ENCODE measurements at places on chromosomes 13 and 19.

DNA sequence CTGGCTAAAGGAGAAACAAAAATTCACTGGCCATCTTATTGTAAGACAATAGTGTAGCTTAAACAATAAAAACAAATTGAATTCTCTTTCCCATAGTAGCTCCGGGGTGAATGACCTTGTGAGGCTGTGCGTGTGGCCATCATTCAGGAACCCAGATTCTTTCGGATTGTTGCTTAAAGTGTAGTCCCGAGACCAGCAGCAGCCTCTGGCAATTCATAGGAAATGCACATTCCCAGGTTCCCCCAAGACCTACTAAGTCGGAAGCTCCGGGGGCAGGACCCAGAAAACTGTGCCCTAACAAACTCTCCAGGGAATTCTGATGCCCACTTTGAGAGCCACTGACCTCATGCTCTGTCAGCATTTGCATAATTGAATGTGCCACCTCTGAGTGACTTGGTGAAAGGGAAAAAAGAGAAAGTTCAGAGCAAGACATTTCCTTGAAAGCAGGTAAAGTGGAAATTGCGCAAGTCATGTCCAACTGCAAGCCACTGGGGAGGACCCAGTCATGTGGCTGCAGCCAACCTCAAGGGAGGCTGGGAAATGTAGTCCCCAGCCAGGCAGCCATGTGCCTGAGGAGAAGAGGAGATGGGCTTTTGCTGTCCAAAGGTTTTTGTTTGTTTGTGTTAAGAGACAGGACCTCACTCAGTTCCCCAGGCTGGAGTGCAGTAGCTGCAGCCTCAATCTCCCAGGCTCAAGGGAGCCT is 50.7 kb upstream of the PNMA8B start:
- peak; percentile 66 for DNase-seq

GRCh38 chr19:33507021-33507956 is 14.3 kb downstream of the PEPD start:
- DNase-seq = no peak

DNA sequence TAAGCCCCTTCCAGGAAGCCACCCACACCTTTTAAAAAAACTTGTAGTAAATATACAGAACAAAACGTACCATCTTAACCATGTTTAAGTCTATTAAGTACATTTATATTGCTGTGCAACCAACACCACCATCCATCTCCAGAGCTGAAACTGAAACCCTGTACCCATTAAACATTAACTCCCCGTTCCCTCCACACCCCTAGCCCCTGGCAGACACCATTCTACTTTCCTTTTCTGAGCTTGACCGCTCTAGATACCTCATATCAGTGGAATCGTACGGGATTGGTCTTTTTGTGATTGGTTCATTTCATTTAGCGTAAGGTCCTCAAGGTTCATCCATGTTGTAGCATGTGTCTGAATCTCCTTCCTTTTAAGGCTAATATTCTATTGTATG is 13.0 kb upstream of the SPATA13 start:
- DNase-seq = no peak

DNA sequence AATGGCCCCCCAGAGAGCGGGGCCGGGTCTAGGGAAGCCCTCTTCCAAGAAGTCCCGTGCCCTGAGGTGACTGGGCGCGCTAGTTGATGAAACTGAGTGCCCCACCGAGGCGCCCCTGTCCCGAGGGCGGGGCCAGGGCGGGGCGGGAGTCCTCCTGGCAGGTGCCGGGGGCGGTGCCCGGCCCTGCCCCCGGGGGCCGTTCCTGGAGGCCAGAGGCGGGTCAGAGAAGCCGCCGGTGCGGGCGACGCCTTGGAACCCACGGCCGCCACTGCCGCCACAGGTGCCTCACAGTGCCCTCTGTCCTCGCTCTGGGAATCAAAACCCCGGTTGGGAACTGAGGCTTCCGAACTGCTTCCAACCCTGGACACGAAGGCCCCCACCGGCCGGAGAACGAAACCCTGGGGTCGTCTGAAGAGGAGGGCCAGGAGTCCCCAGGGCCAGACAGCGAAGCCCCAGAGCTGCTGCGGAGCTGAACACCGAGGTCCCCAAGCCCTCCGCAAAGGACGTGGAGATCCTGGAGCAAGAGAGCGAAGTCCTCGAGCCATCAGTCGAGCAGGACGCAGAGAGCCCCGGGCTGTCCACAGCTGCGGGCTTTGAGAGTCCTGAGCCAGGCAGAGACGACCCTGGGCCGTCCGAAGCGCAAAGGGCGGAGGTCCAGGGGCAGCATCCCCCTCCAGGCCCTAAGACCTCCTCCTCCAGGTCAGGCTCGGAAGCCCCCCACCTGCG is at the start of gene MISP3:
Gene MISP3, plus strand, starts transcription at position 252 of the 726 bp plus-strand sequence. CDS start 524 bp downstream, outside the sequence.
- peak; percentile 30 for DNase-seq

GRCh38 chr13:99527301-99527700 is 26.0 kb downstream of the TM9SF2 start:
- no peak for DNase-seq

GRCh38 chr13:33751151-33751550 is 66.8 kb upstream of the RFC3 start:
- DNase-seq = no peak

DNA sequence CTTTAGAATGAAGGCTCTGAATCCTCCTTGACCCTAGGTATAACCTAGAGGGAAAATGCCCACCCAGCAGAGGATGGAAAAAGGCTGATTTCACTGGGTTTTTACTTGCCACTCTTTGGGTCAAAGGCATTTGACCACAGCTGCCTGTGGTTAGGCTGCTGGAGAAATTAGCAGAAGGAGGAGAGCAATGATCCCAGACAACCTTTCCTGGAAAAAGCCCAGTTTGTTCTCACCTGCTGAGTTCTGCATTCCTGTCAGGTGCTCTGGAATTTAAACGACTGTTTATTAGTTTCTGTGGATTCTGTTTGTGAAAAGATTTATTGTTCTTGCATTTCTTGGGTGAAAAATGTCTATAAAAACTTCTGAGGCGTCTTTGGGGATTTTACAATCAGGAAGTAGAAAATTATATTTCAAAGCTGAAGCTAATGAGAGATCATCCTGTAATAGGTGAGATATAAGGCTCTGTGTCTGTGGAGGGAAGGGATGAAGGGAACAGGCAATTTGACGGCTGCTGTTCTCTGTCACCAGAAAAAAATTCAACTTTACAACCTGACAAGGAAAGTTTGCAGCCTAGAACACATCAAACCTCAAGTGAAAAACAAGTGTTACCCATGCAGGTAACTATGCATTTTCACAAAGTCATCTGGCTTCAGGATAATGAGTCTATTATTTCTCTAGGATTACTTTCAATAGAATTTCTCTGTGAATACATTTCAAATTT is 519.7 kb downstream of the DIAPH3 start:
- no peak for DNase-seq

DNA sequence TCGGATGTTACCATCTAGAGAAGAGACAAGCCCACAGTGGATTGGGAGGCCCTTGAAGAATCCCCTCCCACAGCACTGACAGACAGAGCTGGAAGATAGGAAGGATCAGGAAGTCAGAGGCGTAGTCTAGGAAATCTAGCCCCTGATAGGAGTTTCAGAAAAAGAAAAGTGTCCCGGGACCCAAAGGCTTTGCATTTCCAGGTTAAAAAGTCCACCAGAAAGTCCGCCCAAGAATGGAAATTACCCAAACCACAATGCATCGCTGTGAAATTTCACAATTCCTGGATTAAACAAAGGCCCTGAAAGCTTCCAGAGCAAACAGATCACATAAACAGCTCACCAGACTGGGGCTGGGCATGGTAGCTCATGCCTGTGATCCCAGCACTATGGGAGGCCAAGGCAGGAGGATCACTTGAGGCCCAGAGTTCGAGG is 146.9 kb downstream of the KDM4B start:
- DNase-seq = no peak

DNA sequence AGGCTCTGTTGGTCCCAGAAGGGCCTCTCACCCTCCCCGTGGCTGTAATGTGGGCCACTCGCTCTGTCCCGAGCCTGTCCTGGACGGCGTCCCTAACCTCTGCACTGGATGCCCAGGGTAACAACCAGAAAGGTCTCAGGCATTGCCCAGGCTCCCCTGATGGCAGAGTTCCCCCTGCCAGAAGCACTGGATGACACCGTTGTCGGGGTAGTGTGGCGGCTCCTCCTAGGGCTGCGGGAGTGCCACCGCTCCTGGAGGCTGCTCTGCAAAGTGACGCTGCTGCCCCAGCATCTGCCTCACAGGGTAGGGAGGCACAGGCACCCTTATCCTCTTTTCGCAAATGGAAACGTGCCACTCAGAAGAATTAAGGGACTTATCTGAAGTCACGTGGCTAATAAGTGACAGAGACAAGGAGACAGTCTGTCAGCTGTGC is 32.0 kb downstream of the MPHOSPH8 start:
- no peak for DNase-seq

DNA sequence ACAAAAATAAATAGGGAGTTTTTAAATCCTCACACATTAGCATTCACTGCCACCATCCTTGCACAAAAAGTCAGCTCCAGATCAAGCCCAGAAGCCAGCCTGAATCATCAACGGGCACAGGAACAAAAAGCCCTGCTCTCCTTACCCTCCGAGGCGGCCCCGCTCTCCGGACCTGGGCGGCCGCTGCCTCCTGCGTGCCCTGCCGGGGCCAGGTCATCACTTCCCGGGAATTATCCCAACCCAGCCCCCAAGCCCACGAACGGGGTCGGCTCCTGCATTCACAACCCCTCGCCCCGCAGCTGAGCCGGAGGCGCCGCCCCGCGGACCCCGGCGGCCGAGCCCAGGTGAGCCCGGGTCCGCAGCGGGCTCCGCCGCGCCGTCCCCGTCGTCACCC is 754 bp downstream of the DNAJB1 start:
- DNase-seq = no peak

DNA sequence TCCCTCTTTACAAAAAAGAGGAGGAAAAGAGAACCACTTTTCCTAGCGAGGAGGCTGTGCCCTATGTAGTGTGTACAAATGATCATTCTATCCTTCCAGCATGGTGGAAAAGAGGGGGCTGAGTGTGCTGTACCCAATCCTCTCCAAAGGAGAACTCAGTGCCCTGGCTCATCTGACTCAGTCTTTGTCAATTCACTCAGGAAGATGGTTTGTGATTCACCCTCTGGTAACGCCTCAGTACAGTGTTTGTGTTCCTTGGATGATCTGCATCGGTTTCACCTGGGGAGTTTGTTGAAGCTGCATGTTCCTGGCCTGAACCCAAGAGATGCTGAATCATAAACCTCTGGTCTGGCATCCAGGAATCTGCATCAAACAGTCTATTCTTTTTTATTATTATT is 18.3 kb upstream of the ENOX1 start:
- DNase-seq = peak; percentile 69

- DNase-seq = no peak
Observed at GRCh38 chr19:38784224-38784623, 4.8 kb upstream of the LGALS7B start.

DNA sequence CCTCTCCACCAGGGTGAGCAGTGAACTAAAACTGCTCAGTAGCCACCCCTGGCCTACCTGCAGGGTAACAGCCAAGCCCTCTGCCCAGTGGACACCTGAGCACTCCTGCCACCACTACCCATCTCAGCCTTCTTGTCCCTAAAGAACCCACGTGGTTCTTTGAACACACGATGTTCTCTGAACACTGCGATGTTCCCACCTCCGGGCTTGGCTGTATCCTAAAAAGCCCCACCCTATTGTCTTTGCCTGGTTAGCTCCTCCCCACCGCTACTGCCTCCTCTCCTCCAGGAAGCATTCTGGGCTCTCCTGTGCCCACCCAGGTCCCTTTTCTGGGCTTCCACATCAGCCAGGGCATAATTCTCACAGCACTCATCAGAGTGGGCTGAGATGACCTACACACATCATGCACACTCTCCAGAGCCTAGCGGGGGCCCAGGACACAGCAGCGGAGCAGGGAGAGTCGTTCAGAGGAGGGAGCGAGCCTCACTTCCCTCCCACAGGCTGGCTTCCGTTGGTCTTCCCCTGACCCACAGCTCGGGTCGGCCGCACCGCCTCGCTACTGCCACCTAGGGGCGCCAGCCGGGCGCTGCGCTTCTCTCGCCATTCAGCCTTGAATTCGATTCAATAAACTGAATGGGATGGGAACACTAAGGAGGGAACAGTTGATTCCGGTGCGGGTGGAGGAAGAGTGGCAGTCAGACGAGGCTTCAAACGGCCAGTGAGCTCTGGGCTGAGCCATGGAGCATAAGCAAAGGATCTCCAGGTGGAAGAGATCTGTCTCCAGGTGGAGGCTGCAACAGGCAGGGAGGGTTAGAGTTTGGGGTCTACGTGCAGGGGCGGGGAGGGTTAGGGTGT is 3.2 kb downstream of the ELAVL1 start:
- peak; percentile 85 for DNase-seq

GRCh38 chr13:113554333-113554700 is 30.2 kb upstream of the TFDP1 start:
- peak; percentile 0 for DNase-seq

DNA sequence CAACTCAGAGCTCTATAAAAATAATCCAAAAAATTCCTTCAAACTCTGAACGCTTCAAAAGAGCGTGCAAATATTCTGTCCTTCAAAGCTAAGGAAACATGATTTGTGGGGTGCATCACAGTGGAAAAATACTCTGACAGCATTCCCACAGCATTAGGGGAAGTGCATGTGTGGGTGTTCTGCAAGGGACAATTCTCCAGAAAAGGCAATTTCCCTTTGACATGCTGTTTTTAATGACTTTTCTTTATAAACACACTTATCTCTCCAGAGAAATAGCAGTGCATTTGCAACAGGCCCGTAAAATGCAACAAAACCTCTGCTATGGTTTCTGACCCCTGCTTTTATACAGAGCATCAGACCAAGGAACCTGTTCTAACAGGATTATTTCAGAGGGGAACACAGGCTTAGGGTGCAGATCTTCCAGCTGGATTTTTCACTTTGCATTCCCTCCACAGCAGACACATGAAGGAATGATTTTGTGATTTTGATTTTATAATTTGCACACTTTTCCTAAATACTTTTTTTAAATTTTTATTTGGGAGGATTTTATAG is 42.6 kb downstream of the KL start:
- DNase-seq = no peak

- DNase-seq = no peak
Observed at GRCh38 chr13:72960541-72960940, 98.3 kb upstream of the KLF5 start.

DNA sequence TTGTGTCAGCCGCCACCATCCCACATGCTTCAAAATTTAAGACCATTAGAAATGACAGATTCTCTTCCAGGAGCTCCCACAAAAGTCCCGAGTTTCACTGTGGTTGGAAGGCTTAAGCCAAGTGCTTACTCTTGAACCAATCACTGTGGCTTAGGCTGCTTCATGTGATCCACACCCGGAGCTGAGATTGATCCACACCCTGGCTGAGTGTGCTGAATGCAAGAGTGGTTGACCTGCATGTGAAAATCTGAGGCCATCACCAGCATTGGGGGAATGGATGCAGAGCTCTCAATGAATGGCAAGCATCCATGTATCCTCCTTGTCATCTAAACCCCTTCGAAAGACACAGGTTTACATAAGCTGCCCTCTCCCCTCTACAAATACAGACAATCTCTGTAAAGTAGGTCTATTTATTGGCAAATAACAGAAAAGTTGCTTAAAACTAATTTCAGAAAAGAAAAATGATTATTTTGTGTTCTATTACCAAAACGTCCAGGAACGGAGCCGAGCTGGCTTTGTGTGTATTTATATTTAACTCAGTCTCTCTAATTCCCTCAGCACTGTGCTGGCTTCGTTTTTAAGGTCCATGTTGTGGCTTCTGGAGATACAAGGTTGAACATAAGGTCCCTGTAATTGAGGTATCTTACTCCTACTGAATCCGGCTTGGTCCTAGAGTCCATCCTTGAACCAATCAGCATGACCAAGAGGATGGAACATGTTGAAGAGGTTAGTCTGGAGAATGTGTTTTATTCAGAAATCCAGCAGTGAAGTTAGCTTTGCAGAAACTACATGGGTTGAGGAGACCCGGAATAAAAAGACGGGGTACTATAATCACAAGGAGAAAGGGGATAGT is 332.4 kb downstream of the LIG4 start:
- no peak for DNase-seq

All from activated naive CD4-positive, alpha-beta T cell treated with anti-CD3 and anti-CD28 coated beads for 36 hours (primary cell).